ENCODE measurements at places on chromosomes 5 and 9. TPM values are rescaled to one million over a fixed set of nuclear protein-coding genes. Genes with fewer than 3 reads are reported as not detected.

NOTCH1 gene
- 21.5 TPM for total RNA-seq

HBEGF gene
- total RNA-seq, result 2.3 TPM

PLAC8L1 gene
- 0.52 TPM for total RNA-seq

PCDHB11 gene
- 2.6 TPM for total RNA-seq

LCP2 gene
- total RNA-seq, result 0.50 TPM

WDR38 gene
- not detected for total RNA-seq

RAD23B gene
- total RNA-seq, result 152 TPM

EGFLAM gene
- total RNA-seq, result 2.0 TPM

STK32A gene
- 35.3 TPM for total RNA-seq

OSTF1 gene
- total RNA-seq, result 20.5 TPM

SEMA5A gene
- total RNA-seq, result 69.4 TPM

DNA sequence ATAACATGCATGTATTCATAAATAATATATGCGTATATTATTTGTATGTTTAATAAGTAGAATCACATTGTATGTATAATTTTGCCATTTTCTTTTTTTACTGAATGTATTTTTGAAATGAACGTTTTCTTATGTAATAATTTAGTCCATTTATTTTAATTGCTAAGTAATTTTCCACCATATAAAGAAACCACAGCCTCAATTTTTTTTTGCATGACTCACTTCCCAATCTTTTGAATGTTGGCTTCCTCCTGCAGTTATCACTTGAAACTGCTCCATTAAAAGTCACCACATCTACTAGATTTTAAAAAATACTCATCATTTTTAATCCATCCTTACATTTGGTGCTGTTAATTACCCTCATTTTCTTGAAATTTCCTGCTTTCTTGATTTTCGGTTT, 363.3 kb upstream of the MEF2C start:
- H3K27me3 ChIP-seq, result no peaks in the 10 kb centered on the region
- H3K36me3 ChIP-seq, result no peaks in the 10 kb centered on the region
- no peak for DNase-seq

- peaks cover 13% of the 10 kb centered on the region for H3K4me1 ChIP-seq
- H3K27me3 ChIP-seq, result peaks cover 18% of the 10 kb centered on the region
- no peaks in the 10 kb centered on the region for H3K36me3 ChIP-seq
- no peak for DNase-seq
- H3K4me3 ChIP-seq, result no peak overlapping the region
- no peak overlapping the region for H3K27ac ChIP-seq
Observed at GRCh38 chr5:150626853-150627276, 13.6 kb upstream of the SYNPO start.

- no peaks in the 10 kb centered on the region for H3K27me3 ChIP-seq
- no peak overlapping the region for H3K27ac ChIP-seq
- no peak for DNase-seq
- no peak overlapping the region for H3K4me3 ChIP-seq
- no peaks in the 10 kb centered on the region for H3K4me1 ChIP-seq
- no peaks in the 10 kb centered on the region for H3K36me3 ChIP-seq
Observed at GRCh38 chr5:7209658-7210057, 186.3 kb upstream of the ADCY2 start.

- no peaks in the 10 kb centered on the region for H3K4me1 ChIP-seq
- no peaks in the 10 kb centered on the region for H3K36me3 ChIP-seq
- H3K27ac ChIP-seq, result no peak overlapping the region
- DNase-seq, result peak; percentile 41
Observed at GRCh38 chr9:135512904-135513303, 8.3 kb upstream of the LCN1 start.

GRCh38 chr9:42386477-42386876, 203.0 kb downstream of the SPATA31A6 start:
- no peaks in the 10 kb centered on the region for H3K36me3 ChIP-seq
- H3K27ac ChIP-seq, result no peak overlapping the region
- no peaks in the 10 kb centered on the region for H3K4me1 ChIP-seq
- no peaks in the 10 kb centered on the region for H3K27me3 ChIP-seq

GRCh38 chr9:38048316-38048969, 20.6 kb downstream of the SHB start:
- H3K27me3 ChIP-seq, result no peaks in the 10 kb centered on the region
- no peak overlapping the region for H3K27ac ChIP-seq
- no peak for DNase-seq
- no peak overlapping the region for H3K4me3 ChIP-seq

GRCh38 chr5:107542428-107542827, 128.3 kb downstream of the EFNA5 start:
- H3K4me3 ChIP-seq, result no peak overlapping the region
- peaks cover 17% of the 10 kb centered on the region for H3K36me3 ChIP-seq
- H3K27ac ChIP-seq, result no peak overlapping the region
- no peaks in the 10 kb centered on the region for H3K27me3 ChIP-seq
- peaks cover 6% of the 10 kb centered on the region for H3K4me1 ChIP-seq

DNA sequence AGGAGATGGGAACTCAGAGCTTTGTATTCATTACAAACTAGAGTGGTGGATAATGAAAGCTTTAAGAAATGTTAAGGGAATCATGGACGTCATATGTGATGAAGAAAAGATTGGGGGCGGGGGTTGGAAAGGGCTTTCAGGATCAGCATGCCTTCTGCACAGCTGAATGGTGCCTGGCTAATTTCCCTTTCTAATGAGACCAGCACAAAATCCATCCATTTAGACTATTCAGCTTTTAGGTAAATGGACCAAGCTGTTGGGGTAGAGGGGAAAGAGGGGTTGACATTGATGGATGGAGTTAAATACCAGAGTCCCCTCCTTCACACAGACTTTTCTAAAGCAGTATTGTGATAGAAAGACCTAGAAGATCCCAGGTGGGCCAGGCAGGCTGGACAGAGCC, 737.9 kb upstream of the WWC1 start:
- H3K27me3 ChIP-seq, result peaks cover 5% of the 10 kb centered on the region
- peak overlapping the region; percentile 88 for H3K27ac ChIP-seq
- peaks cover 9% of the 10 kb centered on the region for H3K4me1 ChIP-seq
- H3K36me3 ChIP-seq, result no peaks in the 10 kb centered on the region
- no peak overlapping the region for H3K4me3 ChIP-seq
- DNase-seq, result no peak

- peaks cover 14% of the 10 kb centered on the region for H3K36me3 ChIP-seq
- H3K4me1 ChIP-seq, result no peaks in the 10 kb centered on the region
- no peak for DNase-seq
Observed at GRCh38 chr5:154002093-154002492, 36.6 kb downstream of the FAM114A2 start.

- peaks cover 4% of the 10 kb centered on the region for H3K4me1 ChIP-seq
- no peak for DNase-seq
- H3K27me3 ChIP-seq, result no peaks in the 10 kb centered on the region
- no peak overlapping the region for H3K27ac ChIP-seq
- H3K4me3 ChIP-seq, result no peak overlapping the region
Observed at GRCh38 chr5:168227001-168227400, 64.4 kb upstream of the WWC1 start.

- DNase-seq, result no peak
- H3K4me3 ChIP-seq, result peak overlapping the region; percentile 55
- H3K27ac ChIP-seq, result no peak overlapping the region
- no peaks in the 10 kb centered on the region for H3K27me3 ChIP-seq
Observed at GRCh38 chr9:15248621-15249020, 58.4 kb downstream of the TTC39B start.

- no peaks in the 10 kb centered on the region for H3K27me3 ChIP-seq
- H3K4me3 ChIP-seq, result no peak overlapping the region
- peaks cover 23% of the 10 kb centered on the region for H3K36me3 ChIP-seq
- DNase-seq, result no peak
- H3K4me1 ChIP-seq, result no peaks in the 10 kb centered on the region
Observed at GRCh38 chr9:19298436-19299000, 68.0 kb downstream of the DENND4C start.

DNA sequence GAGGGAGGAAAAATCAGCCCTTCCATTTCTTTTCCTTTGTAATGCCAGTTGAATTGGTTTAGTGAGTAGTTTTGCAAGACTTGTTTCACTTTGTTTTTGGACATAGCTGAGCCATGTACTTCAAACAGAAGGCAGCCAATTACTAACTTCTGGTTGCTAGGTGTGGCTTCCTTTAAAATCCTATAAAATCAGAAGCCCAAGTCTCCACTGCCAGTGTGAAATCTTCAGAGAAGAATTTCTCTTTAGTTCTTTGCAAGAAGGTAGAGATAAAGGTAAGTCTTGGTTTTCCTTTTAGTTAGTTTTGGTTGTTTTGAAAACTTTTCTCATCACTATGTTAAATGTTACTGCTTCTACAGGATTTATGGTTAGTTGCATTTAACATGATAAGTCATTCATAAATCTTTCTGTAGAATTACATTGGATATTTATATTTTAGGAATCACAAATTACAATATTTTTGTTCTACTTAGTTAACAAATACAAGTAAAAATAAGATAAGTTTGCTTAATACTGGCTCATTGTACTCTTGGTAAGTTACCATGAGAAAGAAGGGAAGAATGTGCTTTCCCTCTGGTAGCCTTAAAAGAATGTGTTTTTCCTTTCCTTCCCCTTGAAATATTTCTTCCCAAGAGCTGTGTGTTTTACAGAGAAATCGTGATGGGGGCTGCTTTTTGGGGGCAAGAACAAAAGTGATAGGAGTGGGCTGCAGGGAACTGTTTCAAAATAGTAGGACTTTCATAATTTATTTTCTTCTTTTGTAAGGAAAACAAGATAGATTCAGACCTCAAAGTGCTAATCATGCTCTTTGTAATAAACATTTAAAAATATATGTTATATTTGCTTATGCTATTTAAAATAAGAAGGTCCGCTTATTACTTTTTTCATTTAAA, at the start of gene ANXA1:
ANXA1 (plus strand) TSS at position 213 of the 890 bp plus-strand sequence. CDS start 6,671 bp downstream, outside the sequence.
- H3K27ac ChIP-seq, result no peak within 1 kb of the TSS
- H3K36me3 ChIP-seq, result no peaks in the 10 kb centered on the region
- DNase-seq, result no peak
- H3K27me3 ChIP-seq, result no peaks in the 10 kb centered on the region
- no peaks in the 10 kb centered on the region for H3K4me1 ChIP-seq

- no peaks in the 10 kb centered on the region for H3K36me3 ChIP-seq
- DNase-seq, result no peak
- H3K27ac ChIP-seq, result no peak overlapping the region
- no peaks in the 10 kb centered on the region for H3K4me1 ChIP-seq
Observed at GRCh38 chr9:137055385-137056364, 1.8 kb upstream of the ENTPD2 start.

DNA sequence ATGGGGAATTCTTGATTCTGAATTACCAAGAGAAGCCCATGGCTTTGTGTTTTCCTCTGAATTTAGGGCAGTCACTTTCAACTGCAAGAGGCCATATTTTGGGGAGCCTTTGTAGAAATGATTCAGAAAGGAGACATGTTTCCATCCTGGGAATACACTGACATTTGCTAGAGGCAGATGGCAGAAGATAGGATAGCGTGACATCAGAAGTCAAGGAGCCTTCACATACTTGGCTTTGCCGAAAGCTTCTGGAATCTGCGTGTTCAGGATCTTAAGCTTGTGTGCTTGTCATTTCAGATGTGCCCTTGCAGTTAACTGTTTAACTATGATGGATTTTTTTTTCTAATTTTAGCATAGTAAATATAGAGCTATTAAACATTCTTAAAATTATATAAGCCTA, 296.2 kb downstream of the ARHGEF28 start:
- no peak overlapping the region for H3K27ac ChIP-seq
- no peak overlapping the region for H3K4me3 ChIP-seq
- no peaks in the 10 kb centered on the region for H3K36me3 ChIP-seq
- no peak for DNase-seq
- H3K4me1 ChIP-seq, result no peaks in the 10 kb centered on the region

DNA sequence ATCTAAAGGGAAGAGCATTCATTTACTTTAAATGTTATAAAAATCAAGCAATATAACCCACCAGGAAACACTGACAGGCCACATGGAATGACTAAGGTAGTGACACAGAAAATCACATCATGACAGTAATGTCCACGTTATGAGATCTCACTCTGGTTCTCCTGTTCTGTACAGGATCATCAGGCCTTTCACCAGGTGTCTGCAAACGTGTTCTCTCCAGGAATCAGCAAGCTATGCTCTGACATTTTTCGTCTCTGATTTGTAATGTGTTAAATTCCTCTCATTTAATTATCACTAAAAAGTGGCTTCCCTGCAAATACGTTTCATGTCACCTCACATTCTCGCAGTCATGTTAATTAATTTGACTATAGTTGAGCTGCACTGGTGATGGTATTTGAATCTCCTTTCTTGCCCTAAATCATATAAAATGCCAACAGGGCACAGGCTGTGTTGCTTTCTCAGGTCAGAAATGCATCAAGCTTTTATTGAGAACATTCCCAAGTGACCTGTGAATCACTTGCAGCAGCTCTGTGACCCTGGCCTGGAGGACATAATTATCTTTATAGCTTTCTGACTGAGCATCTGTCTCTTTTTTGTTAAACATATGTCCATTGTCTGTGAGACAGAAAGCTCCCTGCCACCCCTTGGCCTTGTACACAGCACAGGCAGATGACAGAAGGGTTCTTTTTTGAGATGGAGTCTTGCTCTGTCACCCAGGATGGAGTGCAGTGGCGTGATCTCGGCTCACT, 196.2 kb downstream of the DIRAS2 start:
- no peak overlapping the region for H3K27ac ChIP-seq
- no peak overlapping the region for H3K4me3 ChIP-seq
- no peak for DNase-seq
- H3K4me1 ChIP-seq, result peaks cover 12% of the 10 kb centered on the region

DNA sequence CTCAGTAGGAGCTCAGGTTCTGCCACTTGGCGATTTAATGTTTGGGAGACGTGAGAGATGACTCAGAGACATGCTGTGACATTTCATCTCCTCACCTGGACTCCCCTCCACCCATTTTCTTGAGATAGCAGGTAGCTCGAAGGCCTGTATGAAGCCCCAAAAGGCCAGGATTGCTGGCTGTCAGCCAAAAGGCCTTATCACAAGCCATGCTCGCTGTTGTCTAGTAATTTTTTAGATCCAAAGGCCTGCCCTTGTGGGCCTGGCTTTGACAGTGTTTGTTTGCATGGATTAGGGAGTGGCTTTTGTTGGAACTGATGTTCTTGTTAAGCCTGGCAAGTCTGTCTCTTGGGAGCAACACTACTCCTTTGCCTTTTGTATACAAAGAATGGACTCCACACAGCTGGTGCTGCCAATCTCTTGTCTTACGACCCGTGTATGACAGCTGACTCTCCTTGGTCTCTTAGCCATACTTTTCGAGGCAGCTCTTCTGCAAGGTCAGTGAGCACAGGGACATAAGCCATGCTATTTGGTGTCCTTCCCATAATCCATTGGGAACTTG, 22.7 kb downstream of the CAVIN4 start:
- DNase-seq, result peak; percentile 52
- no peak overlapping the region for H3K27ac ChIP-seq
- H3K27me3 ChIP-seq, result no peaks in the 10 kb centered on the region
- H3K4me1 ChIP-seq, result no peaks in the 10 kb centered on the region

GRCh38 chr9:102273952-102274351, 535.5 kb upstream of the GRIN3A start:
- no peak overlapping the region for H3K27ac ChIP-seq
- H3K4me3 ChIP-seq, result no peak overlapping the region
- DNase-seq, result no peak
- H3K36me3 ChIP-seq, result no peaks in the 10 kb centered on the region
- no peaks in the 10 kb centered on the region for H3K4me1 ChIP-seq

GRCh38 chr5:5335700-5336264, 86.7 kb upstream of the ICE1 start:
- H3K36me3 ChIP-seq, result no peaks in the 10 kb centered on the region
- no peaks in the 10 kb centered on the region for H3K4me1 ChIP-seq
- H3K4me3 ChIP-seq, result no peak overlapping the region
- peak; percentile 38 for DNase-seq
- H3K27ac ChIP-seq, result no peak overlapping the region
